ENCODE measurements at places on chromosomes 5 and 9. TPM values are rescaled to one million over a fixed set of nuclear protein-coding genes. Genes with fewer than 3 reads are reported as not detected.

Gene EPB41L4B
- 22.4 TPM for total RNA-seq

Gene MAMDC2
- total RNA-seq = 4.1 TPM

Gene TAF11L10
- total RNA-seq = not detected

Gene PITX1
- 0.64 TPM for total RNA-seq

Gene CCIN
- total RNA-seq = not detected

Gene ALDOB
- total RNA-seq = 2.0 TPM

Gene ADGRV1
- total RNA-seq = 7.5 TPM

Gene ADAMTS2
- total RNA-seq = 5.1 TPM

Gene ARL10
- 36.4 TPM for total RNA-seq

Gene CDX1
- not detected for total RNA-seq

Gene DBH
- total RNA-seq = not detected

Gene SCGB3A2
- total RNA-seq = not detected

Gene SPINK4
- not detected for total RNA-seq

Gene CAMLG
- 27.6 TPM for total RNA-seq

Gene AGXT2
- total RNA-seq = not detected

Gene PCDHGA8
- 1.1 TPM for total RNA-seq

Gene GRAMD2B
- total RNA-seq = 85.0 TPM

Gene CDH18
- total RNA-seq = not detected

Gene C5orf63
- total RNA-seq = 9.5 TPM

Gene PCDHGB4
- total RNA-seq = 4.4 TPM

Gene TEX48
- total RNA-seq = not detected

Gene ATP10B
- 28.5 TPM for total RNA-seq

Gene LHX6
- total RNA-seq = 7.3 TPM

Gene NR2F1-AS1
- total RNA-seq = 1.3 TPM

Gene PCDHB3
- 2.2 TPM for total RNA-seq

Gene MACIR
- total RNA-seq = 5.3 TPM

Gene RPL12
- total RNA-seq = 3,089 TPM

Gene GADD45G
- 6.1 TPM for total RNA-seq

Gene GNA14
- 0.42 TPM for total RNA-seq
